H7 (cell line): ENCODE measurements at places on chromosomes 5 and 9.

- peak; percentile 49 for DNase-seq
These were observed 172.1 kb downstream of the PPP2R2B start for GRCh38 chr5:146706321-146706972.

DNA sequence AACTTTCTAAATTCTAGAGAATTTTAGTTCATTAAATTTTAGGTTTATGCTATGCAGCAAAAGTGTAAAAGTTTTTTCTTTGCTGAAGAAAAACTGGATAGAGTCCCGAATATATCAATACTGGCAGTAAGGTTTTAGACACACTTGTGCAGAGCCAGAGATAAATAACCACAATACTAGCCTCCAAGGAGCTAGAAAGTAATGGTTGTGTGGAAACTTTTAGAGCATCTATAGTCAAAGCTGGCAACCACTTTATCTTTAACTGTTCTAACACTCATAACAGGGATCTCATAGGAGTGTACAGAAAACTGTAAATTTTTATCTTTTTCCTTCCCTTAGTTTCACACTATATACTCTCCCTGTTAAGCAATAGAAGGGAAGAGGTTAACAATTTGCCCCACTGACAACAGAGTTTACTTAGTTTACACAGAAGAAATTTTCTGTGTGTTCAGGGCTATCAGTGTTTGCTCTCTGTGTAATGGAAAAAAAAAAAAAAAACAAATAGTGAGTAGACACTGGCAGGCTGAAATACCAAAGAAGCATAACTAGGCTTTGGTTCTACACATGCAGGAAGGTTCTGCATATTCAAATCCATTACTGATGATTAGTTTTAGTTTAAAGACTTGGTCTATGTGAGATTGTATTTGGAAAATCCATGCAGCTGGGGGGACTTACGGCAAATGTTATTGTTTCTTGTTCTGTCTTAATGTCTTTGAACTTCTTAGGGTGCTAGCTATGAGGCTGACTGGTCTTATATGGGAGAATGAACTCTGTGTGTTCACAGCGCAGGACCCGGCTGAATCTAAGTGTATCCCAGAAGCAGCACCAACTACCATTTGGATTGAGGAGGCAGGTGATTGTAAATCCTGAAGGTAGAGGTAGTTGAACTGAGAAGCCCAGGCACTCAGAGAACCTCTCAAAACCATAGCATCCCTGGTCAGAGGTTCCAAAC lies 187.6 kb downstream of the PCSK1 start:
- DNase-seq, result no peak

DNA sequence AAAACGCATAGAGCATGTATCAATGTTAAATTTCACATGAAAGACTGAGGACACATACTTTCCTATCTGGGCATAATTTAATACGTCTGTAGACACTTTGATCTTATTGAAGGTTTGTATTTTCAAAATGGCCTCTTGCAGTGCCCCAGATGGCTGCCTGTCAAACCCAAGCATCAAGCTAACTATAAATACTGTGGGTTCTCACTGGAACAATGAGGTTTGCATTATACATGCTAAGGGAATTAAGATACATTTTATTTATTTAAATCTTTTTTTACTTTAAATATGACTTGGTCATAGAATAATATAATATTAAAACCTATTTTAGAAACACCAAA lies 702.9 kb upstream of the GRAMD2B start:
- no peak for DNase-seq

DNA sequence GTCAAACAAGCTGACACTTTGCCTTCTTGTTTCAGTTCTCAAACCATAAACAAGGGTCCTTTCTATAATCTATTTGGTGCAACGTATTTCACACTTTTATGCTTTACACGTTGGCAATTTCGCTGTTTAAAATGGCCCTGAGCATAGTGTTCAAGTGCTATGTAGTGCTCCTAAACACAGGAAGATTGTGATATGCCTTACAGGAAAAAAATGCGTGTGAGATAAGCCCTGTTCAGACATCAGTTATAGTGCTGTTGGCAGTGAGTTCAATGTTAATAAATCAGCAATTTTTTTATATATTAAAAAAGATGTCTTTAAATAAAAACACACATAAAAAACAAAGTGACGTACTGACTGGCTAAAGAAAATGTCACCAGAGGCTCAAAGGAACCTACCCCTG lies 23.9 kb downstream of the CLINT1 start:
- DNase-seq, result no peak

DNA sequence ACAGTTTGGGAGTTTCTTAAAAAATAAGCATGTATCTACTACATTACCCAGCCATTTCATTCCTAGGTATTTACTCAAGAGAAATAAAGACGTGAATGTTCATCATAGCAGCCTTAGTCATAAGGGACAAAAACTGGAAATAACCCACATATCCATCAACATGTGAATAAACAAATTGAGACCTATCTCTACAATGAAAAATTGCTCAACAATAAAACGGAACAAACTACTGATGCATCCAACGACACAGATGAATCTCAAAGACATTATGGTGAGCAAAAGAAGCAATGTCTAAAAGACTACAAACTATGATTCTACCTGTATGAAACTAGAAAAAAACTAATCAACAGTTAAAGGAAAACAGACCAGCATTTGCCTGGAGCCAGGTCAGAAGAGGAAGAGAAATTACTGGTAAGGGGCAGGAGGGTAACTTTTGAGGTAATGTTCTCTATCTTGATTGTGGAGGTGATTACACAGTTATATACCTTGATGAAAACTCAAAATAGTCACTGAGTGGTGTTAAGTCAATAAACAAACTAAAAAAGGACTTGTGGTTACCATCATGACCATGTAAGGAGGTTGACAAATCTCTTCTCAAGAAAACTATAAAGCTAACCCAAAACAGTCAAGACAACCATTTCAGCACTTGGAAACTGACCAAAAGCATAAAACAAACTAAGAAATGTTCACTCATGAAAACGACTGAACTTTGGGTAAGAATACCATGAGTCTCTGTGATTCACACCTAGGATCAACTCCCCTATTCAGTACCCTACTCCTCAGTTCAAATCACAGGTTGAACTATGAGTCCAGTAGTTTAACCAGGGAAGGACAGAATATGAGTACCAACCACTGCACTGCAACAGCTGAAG lies 10.4 kb downstream of the UIMC1 start:
- DNase-seq, result no peak

GRCh38 chr5:74413403-74414048 lies 227.0 kb downstream of the ENC1 start:
- no peak for DNase-seq

GRCh38 chr9:117135501-117136098 lies 279.3 kb downstream of the ASTN2 start:
- no peak for DNase-seq

DNA sequence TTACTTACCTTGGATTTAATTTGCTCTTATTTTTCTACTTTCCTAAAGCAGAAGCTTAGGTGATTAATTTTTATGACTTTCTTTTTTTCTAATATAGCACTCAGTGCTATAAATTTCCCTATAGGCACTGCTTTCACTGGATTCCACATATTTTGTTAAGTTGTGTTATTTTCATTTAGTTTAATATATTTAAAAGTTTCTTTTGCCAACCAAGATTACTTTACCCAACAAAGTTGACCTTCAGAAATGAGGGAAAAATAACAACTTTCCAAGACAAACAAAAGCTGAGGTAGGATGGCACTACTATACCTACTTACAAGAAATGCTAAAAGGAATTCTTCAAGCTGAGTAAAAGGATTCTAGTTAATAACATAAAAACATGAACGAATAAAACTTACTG lies 8.8 kb upstream of the IFNB1 start:
- DNase-seq, result no peak

- no peak for DNase-seq
These were observed 46.6 kb downstream of the PPIP5K2 start for GRCh38 chr5:103166706-103167105.

- no peak for DNase-seq
These were observed 32.3 kb upstream of the FAM81B start for GRCh38 chr5:95358848-95359247.

DNA sequence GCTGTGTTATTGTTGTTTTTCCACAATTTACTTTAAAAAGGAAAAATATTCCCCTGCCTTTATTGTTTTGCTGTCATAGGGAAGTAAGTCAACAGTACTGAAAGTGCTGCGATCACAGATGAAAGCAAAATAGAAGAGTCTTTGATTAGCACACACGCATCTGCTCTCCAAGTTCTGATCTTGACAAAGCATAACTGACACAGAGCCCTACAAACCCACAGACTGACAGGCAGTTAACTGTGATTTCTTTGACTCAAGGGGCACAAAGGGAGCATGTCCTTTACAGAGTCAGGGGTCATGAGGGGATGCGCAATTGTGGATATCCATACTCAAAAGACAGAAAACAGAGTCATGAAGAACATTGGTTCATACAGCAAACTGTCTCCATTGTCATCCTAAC lies 123.7 kb downstream of the SNCAIP start:
- DNase-seq, result no peak

DNA sequence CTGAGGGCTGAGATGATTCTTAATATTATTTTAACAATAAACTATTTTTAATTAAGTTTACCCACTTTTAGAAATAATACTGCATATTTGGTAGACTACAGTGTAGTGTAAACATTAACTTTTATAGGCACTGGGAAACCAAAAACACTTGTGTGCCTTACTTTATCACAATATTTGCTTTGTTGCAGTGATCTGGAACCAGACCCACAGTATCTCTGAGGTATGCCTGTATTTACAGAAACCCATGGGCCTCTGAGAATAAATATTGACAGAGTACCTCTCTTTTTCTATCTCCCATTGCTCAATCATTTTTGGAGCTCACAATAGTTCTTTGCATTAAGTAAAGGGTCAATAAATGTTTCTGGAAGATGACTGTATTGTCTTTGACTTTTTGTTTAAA lies 73.3 kb downstream of the SLCO4C1 start:
- no peak for DNase-seq

GRCh38 chr5:66849803-66850202 lies 253.6 kb downstream of the MAST4 start:
- DNase-seq, result no peak

GRCh38 chr9:15501803-15502202 lies 9.0 kb downstream of the PSIP1 start:
- DNase-seq, result no peak

- DNase-seq, result no peak
These were observed 318.8 kb downstream of the PIK3R1 start for GRCh38 chr5:68534131-68534940.

DNA sequence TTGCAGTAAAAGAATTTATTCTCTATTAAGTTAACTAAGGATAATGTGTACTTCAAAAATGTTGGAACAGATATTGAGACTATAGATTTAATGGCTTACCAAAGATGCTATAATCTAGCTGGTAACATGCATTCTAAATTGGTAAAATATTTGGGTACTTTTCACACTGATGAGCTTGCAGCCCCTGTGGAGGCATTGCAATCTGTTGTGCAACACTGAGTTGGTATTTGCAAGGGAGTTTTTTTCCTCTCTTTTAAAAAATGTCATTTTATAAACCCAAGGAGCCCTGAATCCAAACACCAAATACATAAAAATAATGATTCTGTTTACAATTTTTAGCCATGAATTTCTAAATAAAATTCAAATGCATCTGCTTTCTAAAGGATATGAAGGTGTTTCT lies 944.8 kb downstream of the DTWD2 start:
- peak; percentile 9 for DNase-seq

GRCh38 chr5:100313657-100314056 lies 221.5 kb upstream of the FAM174A start:
- no peak for DNase-seq

GRCh38 chr5:176732306-176732705 lies 78.1 kb upstream of the UNC5A start:
- DNase-seq, result no peak

- no peak for DNase-seq
These were observed 12.0 kb upstream of the AOPEP start for GRCh38 chr9:94714494-94714893.

GRCh38 chr5:6748142-6748541 lies 34.9 kb downstream of the TENT4A start:
- no peak for DNase-seq

DNA sequence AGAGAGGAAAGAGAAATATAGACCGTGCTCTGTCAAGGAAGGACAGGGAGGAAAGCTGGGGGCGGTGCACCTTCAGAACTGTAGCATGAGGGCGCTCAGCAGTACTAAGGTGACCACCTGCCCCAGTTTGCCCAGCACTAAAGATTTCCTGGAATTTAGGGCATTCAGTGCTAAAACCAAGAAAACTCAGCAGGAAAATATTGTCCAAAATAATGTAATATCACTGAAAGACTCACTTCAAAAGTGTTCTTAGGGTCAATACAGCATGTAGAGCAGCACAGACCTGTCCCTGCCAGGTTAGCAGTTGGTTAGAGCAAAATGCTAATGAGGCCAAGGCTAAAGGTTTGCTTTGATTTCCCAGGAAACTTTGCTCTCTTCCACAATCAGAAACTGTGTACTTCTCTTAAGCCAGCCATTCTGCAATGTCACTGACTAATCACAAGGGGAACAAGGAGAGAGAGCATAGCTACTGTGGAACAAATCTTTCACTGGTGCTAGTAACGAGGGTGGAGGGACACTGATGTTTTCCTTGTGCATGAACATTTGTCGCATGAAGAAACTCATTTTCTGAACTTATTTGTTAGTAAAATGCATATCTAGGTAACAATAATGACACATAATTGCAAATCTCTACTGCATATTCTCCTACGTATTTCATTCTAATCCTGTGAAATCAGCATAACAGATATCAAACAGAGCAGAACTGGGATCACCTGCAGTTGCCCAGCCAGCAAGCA lies 53.0 kb upstream of the GRAMD2B start:
- no peak for DNase-seq

GRCh38 chr5:10295619-10296326 lies 11.9 kb downstream of the CMBL start:
- no peak for DNase-seq

DNA sequence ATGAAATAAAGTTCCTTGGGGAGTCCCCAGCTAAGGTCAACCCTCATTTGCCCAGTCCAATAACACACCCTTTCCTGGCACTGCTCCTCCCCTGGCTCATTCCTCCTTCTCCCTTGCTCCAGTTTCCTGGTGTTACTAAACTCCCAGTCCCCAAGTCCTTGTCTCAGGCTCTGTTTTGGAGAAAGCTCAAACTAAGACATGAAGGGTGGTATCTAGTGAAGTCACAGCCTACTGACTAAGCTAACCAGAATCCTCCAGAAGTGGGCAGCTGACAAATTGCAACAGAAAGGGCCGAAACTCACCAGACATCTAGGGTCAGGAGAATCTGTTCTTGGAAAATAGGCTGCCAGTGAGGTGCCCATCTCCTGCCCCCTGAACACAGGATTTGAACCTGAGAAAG lies 118.7 kb upstream of the NEK6 start:
- DNase-seq, result no peak

GRCh38 chr9:136791516-136792276 lies 552 bp downstream of the TMEM141 start:
- DNase-seq, result peak; percentile 95

- DNase-seq, result no peak
These were observed 89.9 kb downstream of the ARL15 start for GRCh38 chr5:54220230-54221040.

DNA sequence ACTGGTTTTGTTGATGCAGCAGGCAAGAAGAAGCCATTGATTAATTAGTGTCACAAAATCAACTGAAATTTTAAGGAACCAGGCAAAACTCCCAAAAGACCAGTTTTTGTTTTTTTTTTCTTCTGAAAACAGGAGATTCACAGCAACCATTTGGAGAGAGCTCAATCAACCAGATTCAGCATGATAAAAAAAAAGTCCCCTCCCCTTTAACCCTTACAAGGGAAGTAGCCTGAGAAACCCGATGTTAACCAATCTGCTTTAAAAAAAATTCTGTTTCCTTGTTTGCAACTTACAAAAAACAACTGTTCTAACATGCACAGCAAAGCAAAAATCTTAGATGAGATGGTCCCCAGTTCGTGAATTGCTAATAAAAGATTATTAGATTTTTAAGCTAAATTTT lies 59.7 kb downstream of the HMHB1 start:
- DNase-seq, result no peak

- DNase-seq, result no peak
These were observed 261.5 kb upstream of the CCNH start for GRCh38 chr5:87674235-87674634.
